AG04449 (cell line): ENCODE measurements at places on chromosomes 2 and 18.

DNA sequence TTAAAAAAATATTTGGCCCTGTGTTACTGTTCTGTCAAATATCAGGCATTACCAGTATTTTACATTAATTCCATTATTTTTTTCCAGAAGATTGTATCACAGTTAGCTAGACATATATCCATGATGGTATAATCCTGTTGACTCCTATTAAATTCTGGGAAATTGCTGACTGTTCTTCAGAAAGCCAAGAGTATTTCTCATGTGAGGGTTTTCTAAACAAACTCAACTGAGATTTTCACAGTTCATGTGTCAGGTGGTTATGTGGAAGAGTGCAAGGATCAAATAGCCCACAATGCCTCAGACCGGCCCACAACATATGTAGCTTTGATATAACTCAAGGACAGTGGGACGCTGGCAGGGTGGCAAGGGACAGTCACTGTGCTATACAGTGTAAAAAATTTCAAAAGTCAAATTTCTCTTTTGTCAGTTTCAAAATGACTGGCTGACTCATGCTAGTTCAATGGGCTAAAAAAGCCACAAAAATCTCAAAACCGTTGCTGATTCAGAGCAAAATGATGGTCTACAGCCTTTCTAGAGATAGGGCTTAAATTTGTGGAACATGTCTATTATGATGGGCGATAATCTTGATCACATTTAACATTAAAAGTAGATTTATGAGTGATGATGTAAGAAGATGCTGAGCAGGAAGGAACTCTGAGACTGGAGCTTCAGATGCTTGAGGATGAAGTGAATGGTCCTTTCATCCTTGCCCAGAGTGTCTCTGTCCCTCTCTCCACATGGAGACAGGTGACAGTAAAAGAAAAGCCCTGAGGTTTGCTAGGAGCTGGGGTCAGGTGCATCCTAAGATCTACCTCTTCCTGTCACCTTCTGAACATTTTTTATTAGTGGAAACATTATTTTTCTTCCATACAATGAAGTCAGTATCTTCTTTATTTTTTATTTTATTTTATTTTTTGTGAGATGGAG lies 175.8 kb upstream of the PIEZO2 start:
- peak; percentile 67 for DNase-seq

DNA sequence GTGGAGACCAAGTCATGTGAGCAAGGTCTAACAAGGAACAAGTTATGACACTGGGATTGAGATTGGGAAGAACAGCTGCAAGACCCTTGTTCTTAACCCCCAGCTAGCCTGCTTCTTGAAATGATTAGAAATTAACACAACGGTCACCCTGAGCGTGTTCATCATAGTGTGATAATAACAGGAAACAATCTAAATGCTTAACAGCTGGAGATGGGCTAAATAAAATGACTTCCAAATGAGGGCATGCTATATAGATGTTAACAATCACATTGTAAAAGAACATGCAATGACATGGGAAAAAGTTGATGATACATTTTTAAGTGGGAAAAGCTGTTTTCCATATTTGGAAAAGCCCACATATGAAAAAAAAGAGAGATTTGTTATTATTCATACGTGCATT lies 47.6 kb downstream of the RPL37A start:
- DNase-seq = no peak

DNA sequence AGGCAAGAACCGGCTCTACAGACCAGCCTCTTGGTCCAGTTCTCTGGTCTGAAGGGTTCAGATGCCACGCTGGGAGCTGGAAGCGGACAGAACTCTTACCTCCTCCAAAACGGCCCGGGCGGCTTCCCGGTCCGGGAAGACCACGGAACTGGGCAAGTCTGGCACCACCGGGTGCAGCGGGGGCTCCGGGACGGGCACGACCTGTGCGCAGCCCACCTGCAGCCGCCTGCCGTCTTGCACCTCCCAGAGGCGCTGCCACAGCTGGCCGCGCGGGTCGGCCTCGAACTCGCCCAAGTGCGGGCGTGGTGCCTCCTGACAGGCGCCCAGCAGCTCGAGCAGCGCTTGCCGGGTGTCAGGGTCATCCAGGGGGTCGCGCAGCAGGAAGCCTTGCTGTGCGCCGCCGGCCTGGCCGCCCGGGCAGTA lies 773 bp downstream of the CMPK2 start:
- no peak for DNase-seq

GRCh38 chr2:36963106-36963505 lies 3.2 kb downstream of the STRN start:
- DNase-seq = no peak

DNA sequence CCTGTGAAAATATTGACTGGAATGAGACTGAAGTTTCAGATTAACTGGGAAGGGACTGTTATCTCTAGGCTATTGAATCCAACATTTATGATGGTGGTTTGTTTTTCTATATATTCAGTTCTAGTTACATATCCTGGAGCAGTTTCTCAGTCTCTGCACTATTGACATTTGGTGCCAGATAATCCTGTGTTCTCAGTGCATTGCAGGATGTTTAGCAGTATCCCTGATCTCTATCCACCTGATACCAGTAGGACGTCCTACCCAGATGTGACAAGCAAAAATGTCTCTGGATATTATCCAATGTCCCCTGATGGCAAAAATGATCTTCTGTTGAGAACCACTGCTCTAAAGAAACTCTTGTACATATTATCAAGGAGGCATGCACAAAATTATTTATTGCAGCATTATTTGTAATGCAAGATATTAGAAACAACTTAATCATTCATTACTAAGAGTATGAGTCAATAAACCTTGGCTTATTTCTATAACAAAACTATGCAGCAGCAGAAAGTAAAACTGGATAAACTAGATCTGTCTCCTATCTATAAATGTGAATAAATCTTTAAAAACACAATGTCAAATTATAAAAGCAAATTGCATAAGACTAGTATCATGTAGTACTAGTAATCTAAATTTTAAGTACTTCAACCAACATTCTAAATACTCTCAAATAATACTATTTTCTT lies 369.3 kb upstream of the RND3 start:
- no peak for DNase-seq

DNA sequence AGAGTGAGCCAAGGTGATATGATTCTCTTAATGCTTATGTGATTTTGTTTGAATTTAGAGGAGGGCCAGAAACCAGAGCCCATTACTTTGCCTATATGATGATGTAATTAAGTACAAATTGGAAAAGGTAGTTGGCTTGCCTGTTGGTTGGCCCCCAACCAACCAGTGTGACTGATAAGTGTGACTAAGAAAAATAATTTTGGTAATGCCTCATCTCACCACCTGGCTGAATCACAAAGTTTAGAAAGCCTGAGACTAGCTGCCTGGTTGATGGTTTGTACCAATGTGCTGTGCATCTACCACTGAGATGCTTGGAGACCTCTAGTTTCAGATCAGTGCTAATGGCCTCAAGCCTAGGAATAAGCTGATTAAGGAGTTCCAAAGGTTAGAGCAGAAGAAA lies 338.7 kb downstream of the CDH2 start:
- no peak for DNase-seq

DNA sequence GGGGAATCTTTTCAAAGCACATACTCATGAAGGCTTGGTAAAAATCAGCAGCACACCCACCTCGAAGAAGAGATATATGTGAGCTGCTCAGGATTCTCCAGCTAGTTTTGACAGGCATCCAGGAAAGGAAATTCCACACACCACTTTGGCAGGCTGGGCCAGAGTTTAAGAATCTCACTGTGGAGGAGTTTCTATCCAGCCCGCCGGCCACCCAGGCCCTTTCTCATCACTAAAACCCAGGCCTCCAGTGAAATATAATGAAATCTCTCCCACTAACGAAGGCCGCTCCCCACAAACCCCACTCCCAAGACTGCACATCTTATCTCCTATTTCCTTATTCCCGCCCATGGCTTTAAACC lies 202.0 kb downstream of the GLI2 start:
- DNase-seq = peak; percentile 57

DNA sequence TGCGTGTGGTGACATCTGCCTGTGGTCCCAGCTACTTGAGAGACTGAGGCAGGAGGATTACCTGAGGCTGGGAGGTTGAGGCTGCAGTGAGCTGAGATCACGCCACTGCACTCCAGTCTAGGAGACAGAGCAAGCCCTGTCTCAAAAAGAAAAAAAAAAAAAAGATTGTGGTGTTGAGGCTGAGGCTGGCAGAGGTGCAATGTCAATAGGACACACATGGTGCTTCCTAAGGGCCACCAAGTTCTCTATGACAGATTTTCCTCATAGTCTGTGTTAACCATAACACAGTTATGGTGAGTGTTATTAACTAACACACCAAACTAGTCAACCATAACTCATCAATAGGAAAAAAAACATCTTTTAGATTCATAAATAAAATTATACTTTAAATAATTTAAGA lies 494.4 kb downstream of the TMX3 start:
- no peak for DNase-seq

- no peak for DNase-seq
These were observed 66.6 kb upstream of the WIPF1 start for GRCh38 chr2:174664084-174664759.

- no peak for DNase-seq
These were observed 117.7 kb downstream of the GFPT1 start for GRCh38 chr2:69269330-69269729.

DNA sequence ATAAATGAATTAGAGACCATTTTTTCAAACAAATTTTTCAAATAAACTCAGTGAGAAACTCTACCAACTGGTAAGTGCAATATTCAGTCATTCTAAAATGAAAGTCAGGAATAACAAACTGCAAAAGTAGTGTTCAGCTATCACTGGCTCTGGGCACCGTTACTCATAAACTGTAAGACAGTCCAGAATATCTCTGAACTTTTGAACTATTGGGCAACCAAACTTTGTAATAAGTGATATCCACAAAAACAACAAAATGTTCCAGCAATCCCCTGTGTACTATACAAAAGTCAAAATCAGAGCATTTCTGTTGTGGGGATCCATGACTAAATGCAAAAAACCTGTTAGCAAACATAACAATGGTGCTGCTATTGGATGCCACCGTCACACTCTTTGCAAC lies 56.3 kb downstream of the SLC25A12 start:
- no peak for DNase-seq

DNA sequence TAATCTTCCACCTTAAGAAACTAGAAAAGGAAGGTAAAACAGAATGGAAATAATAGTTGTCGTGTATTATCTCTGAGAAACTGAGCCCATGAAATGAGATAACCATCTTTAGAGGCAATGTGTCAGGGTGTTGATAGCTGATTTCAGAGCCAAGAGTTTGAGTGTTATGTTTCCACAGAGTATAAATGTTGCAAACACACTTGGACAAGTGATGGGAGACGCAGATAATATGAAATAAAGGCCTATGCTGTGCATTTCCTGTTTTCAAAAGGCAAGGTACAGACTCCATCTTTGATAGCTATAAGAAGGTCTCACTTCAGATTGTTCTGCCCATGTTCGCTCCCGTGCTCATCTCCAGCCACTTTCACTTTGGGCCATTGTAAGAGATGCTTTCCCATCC lies 25.9 kb upstream of the DNER start:
- no peak for DNase-seq

DNA sequence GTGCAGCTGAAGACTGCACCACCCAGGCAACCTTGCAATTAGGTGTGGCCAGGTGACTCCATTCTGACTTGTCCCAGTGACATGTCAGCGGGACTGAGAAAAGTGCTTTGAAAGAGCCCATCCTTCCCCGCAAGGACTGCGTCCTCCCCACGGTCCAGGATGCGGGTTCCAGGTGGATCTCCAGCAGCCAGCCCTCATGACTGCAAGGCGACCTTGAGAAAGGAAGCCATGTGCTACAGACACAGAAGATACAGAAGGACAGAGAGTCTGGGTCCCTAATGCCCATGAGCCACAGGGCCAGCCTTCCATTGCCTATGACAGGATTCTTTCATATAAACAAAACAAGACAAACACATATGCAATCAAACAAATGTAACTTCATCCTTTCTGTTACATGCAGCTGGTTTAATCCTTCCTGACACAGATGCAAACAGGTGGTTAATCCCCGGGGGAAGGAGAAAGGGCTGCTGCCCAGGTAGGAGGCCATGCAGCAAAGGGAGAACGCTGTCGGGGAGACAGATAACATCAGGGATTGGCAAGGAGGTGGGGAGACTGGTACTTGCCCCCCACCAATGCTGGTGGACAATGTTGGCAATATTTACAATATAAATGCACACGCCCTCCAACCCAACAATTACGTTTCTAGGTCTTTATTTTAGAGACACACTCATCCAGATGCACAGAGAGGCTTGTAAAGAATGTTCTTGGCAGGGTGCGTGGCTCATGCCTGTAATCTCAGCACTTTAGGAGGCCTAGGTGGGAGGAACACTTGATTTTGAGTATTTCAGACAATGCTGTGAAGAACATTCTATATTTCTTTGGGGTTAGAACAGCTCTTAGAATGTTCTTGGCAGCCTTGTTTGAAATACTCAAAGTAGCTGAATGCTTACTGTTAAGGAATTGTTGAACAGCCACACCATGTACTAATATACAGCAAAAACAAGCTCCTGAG lies 64.8 kb downstream of the NCAPH start:
- no peak for DNase-seq

GRCh38 chr18:44541159-44541558 lies 139.5 kb upstream of the SETBP1 start:
- no peak for DNase-seq

- no peak for DNase-seq
These were observed 34.0 kb downstream of the EPAS1 start for GRCh38 chr2:46331109-46331766.

DNA sequence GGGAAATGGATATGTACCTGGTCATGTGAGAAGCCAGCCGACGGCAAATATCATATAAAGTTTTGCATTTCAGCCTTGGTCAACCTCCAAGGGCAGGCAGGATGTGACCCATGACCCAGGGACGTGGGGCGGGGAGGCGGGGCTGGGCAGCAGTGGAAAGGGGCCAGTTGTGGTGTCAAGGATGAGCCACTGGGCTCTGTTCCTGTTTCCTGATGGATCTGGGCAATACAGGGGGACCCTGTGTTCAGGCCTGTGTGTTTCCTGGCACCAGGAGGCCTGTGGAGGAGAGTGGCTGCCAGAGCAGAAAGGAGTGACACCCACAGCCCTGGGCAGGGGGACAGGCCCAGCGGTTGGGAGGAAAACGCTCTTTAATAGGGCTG lies 106.9 kb downstream of the GATA6 start:
- no peak for DNase-seq

DNA sequence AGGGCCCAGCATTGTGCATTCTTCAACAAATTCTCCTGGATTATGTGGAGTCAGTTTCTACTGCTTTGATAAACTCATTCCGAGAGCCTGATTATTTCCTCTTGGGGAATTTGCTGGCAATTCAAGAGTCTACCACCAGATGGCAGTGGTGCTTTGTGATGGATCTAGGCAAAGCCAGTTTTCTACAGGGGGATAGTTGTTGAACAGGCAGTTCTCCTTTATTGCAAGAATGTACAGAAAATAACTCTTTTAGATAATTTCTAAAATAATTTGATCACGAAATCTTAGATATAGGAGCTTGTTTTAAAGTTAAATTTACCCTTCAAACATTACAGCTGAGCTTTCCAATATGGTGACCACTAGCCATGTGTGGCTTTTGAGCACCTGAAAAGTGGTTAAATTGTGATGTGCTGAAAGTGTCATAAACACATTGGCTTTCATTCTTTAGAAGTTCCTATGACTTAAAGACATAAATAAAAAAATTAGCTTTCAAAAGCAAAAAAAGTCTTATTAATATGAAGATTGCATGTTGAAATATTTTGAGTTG lies 66.7 kb upstream of the HAAO start:
- DNase-seq = peak; percentile 24

- DNase-seq = no peak
These were observed 65.4 kb downstream of the SMAD7 start for GRCh38 chr18:48885266-48885923.

- DNase-seq = no peak
These were observed 56.5 kb upstream of the CYRIA start for GRCh38 chr2:16722126-16722525.

- no peak for DNase-seq
These were observed 340.2 kb upstream of the HNRNPA3 start for GRCh38 chr2:176872406-176872805.
